ENCODE measurements at places on chromosomes 5 and 9. TPM values are rescaled to one million over a fixed set of nuclear protein-coding genes. Genes with fewer than 3 reads are reported as not detected.

PIGO gene
- 17.4 TPM for total RNA-seq

ELOVL7 gene
- total RNA-seq = not detected

PLPP7 gene
- total RNA-seq = 0.13 TPM

SHROOM1 gene
- 9.9 TPM for total RNA-seq

EGFLAM gene
- total RNA-seq = not detected

TIMD4 gene
- total RNA-seq = not detected

RNF180 gene
- total RNA-seq = not detected

DNA sequence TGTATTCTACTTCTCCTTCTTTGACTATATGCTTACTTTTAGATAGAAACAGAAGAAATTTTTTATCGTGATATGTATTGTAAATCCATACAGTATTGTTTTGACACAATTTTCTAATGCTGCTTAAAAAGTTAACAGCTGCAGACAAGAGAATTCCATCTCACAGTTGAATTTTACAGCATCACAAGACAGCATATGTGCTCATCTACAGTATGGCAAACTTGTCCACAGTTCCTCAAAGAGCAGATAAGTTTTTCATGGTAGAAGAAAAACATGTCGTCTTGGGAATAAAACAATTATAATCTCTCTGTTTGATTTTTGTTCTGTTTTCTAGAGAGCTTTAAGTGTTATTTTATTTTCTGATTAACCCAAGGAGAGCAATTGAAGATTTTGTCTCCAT lies 438.5 kb upstream of the NUDT12 start:
- H3K27me3 ChIP-seq = no peaks in the 10 kb centered on the region
- DNase-seq = no peak
- H3K4me3 ChIP-seq = no peak overlapping the region
- no peaks in the 10 kb centered on the region for H3K36me3 ChIP-seq
- H3K4me1 ChIP-seq = no peaks in the 10 kb centered on the region
- no peak overlapping the region for H3K27ac ChIP-seq

DNA sequence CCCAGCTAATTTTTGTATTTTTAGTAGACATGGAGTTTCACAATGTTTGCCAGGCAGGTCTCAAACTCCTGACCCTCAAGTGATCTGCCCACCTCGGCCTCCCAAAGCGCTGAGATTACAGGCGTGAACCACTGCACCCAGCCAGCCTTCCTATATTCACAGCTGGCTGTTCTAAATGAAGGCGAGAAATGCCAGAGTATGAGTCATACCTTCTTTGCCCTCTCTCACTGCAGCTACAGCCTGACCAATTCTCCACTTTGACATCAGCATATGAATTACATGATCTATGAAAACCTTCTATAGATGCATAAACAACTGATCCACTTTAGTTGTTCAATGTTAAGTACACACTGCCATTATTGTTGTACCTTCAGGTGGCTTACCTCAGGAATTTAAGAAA lies 14.5 kb downstream of the APTX start:
- no peak overlapping the region for H3K4me3 ChIP-seq
- no peaks in the 10 kb centered on the region for H3K27me3 ChIP-seq
- peaks cover 24% of the 10 kb centered on the region for H3K36me3 ChIP-seq
- no peak overlapping the region for H3K27ac ChIP-seq
- DNase-seq = peak; percentile 37

GRCh38 chr5:133589286-133589685 lies 23.1 kb downstream of the FSTL4 start:
- H3K27me3 ChIP-seq = no peaks in the 10 kb centered on the region
- H3K4me1 ChIP-seq = no peaks in the 10 kb centered on the region
- no peak for DNase-seq
- H3K36me3 ChIP-seq = no peaks in the 10 kb centered on the region
- no peak overlapping the region for H3K27ac ChIP-seq

DNA sequence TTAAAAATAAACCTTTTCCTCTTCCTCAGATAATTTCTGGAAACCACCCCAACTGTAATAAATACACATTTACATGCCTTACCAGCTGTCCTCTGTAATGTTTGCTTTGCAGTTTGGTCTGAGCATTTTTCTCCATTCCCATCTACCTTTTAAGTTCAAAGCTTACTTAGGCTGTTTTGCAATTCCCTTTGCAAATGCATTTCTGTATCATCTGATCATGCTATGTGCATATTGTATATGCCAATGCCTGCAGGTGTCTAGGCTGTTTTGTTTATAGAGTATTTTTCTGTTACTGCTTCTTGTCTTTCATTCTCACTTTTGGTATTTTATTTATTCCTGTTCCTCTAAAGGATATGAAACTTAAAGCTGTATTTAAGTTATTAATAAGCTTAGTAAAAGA lies 86.3 kb downstream of the SLC44A1 start:
- DNase-seq = no peak
- no peaks in the 10 kb centered on the region for H3K27me3 ChIP-seq
- H3K4me1 ChIP-seq = peaks cover 52% of the 10 kb centered on the region
- H3K4me3 ChIP-seq = no peak overlapping the region

GRCh38 chr5:78503958-78504653 lies 143.7 kb downstream of the SCAMP1 start:
- H3K4me1 ChIP-seq = peaks cover 79% of the 10 kb centered on the region
- no peak overlapping the region for H3K4me3 ChIP-seq
- peak overlapping the region; percentile 89 for H3K27ac ChIP-seq
- H3K36me3 ChIP-seq = no peaks in the 10 kb centered on the region

GRCh38 chr5:8869932-8870331 lies 675.9 kb downstream of the SEMA5A start:
- no peak for DNase-seq
- H3K4me1 ChIP-seq = no peaks in the 10 kb centered on the region
- no peaks in the 10 kb centered on the region for H3K36me3 ChIP-seq
- no peak overlapping the region for H3K27ac ChIP-seq
- H3K4me3 ChIP-seq = no peak overlapping the region
- no peaks in the 10 kb centered on the region for H3K27me3 ChIP-seq

GRCh38 chr9:16868701-16869100 lies 1.8 kb downstream of the BNC2 start:
- H3K27ac ChIP-seq = peak overlapping the region; percentile 49
- no peaks in the 10 kb centered on the region for H3K27me3 ChIP-seq
- H3K4me1 ChIP-seq = peaks cover 69% of the 10 kb centered on the region
- peak; percentile 9 for DNase-seq

DNA sequence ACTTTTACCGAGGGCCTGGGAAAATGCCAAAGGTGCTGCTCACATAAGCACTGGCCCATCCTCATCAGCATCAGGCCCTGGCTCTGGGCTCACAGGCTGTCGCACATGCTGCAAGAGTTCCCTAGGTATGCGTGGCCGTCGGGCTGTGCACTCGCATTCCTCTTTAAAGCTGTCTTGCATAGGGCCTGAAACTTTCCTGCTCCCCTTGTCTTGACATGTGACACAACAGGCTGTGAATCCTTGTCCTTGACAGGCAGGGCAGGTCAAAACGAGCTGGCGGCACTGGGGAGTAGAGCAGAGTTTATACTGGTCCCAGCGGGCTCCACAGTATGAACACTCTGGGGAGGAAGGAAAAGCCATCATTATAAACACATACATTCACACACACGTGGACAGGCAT lies 30.7 kb downstream of the TSTD2 start:
- H3K4me1 ChIP-seq = no peaks in the 10 kb centered on the region
- no peak for DNase-seq
- H3K4me3 ChIP-seq = no peak overlapping the region
- H3K27me3 ChIP-seq = no peaks in the 10 kb centered on the region

DNA sequence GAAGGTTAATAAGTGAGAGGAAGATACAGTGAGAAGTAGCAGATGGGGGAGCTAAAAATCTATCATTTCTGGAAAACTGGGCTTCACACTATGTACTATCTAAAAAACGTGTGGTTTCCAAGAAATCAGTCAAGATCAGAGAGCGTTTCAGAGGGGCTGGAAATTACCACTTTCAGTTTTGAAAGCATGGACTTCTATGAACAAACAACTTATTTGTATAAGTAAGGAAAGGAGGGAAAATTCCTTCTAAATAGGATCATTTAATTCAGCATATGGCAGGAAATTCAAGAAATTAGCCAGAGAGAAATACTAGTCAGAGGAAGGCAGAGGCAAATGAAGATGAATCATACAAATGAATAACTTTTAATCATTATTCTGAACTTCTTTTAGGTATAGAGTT lies 11.3 kb downstream of the TNC start:
- H3K27ac ChIP-seq = peak overlapping the region; percentile 60
- peak overlapping the region; percentile 46 for H3K4me3 ChIP-seq
- no peaks in the 10 kb centered on the region for H3K27me3 ChIP-seq

GRCh38 chr5:65076251-65076869 lies 307.6 kb downstream of the CWC27 start:
- H3K27ac ChIP-seq = peak overlapping the region; percentile 47
- H3K4me1 ChIP-seq = peaks cover 13% of the 10 kb centered on the region
- peak; percentile 70 for DNase-seq
- H3K27me3 ChIP-seq = no peaks in the 10 kb centered on the region

DNA sequence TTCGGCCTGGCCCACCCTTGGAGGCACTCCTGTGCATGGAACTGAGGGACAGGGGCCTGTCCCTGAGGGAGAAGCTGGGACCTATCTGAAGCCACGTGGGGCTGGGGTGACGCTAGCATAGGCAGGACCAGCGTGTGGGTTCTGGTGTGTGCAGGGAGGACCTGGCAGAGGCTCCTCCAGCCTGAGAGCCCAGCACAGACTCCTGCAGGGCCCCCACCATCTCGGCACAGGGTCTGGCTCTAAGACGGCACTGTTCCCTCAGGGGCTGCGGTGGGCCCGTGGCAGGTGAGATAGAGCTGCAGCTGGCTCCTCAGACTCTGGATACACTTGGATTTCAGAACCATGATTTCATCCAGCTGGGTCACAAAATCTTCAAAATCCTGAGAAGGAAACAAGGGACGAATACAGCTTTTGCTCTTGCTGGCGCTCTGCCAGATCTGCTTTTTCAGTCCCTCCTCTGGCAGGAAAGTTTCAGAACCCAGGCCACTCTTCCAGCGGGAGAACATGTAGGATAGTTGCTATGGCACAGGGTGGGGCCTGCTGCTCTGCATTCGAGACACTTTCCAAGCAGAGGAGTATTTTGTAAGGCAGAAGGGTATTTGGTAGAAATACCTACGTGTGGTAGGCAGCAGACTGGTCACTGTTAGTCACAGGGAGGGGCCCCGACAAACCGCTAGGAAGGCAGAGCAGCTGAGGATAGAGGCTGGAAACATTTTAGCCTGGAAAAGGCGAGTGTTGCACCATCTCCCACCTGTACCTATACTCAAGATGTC lies 74.7 kb downstream of the KIF24 start:
- peaks cover 14% of the 10 kb centered on the region for H3K36me3 ChIP-seq
- DNase-seq = peak; percentile 97
- peaks cover 42% of the 10 kb centered on the region for H3K4me1 ChIP-seq
- H3K4me3 ChIP-seq = peak overlapping the region; percentile 28

GRCh38 chr5:29016067-29016466 lies 1977.7 kb upstream of the CDH9 start:
- H3K4me1 ChIP-seq = no peaks in the 10 kb centered on the region
- H3K4me3 ChIP-seq = no peak overlapping the region
- no peaks in the 10 kb centered on the region for H3K36me3 ChIP-seq
- H3K27ac ChIP-seq = no peak overlapping the region

DNA sequence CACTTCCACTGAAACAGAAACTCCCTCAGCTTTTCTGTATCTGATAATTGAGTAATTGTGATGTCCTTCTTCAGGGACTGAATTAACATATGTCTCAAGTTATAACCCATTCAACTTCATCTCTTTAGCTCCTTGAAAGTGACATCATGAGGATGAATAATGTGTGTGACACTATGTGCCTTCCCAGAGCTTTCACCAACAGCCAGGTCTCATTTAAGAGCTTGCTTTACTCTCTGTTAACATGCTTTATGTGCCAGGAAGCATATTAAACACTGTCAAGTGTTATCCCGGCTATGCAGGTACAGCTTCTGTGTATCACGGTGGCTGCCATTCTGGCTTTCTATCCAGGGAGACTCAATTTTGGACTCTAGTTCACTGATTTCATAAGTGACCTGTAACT lies 799.9 kb downstream of the CDH12 start:
- no peaks in the 10 kb centered on the region for H3K4me1 ChIP-seq
- H3K36me3 ChIP-seq = no peaks in the 10 kb centered on the region
- H3K27me3 ChIP-seq = no peaks in the 10 kb centered on the region

GRCh38 chr9:97072285-97072776 lies 33.4 kb upstream of the CTSV start:
- H3K4me1 ChIP-seq = no peaks in the 10 kb centered on the region
- no peaks in the 10 kb centered on the region for H3K36me3 ChIP-seq
- H3K4me3 ChIP-seq = no peak overlapping the region
- H3K27me3 ChIP-seq = peaks cover 4% of the 10 kb centered on the region

- H3K27ac ChIP-seq = no peak overlapping the region
- DNase-seq = no peak
- no peaks in the 10 kb centered on the region for H3K27me3 ChIP-seq
- H3K4me1 ChIP-seq = no peaks in the 10 kb centered on the region
Measured at GRCh38 chr5:138663561-138663960, 88.4 kb upstream of the HSPA9 start.

DNA sequence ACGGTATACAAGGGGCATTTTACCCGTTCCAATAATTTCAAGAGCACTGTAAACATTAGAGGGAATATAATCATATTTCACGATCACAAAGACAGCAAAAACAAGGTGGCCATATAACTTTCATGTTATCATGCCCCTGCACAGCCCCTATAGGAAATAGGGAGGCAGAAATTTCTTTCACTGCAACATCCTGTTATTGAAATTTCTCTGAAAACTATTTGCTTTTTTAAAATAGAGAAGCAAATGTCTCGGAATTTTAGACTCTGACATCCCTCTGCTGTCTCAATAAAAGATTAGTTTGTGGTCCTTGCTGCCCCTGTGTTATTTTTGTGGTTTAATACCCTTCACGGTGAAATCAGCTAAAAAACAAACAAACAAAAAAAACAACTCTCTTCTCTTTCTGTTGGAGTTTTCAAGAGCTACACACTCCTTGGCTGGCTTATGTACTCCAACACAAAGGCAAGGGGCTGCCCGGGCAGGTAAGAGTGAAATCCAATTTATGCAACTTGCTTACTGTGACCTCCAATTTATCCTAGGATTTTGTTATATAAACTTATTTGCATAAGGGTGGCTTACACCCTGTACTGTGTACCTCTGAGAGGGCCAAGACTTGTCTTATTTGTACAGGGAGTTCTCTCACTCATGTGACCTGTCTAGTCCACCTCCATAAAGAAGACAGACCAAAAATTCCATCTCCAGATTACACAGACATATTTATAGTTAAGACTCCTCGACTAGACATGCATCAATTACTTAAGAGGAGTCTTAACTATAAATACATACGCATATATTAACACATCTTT lies 223.6 kb downstream of the MLLT3 start:
- H3K4me1 ChIP-seq = no peaks in the 10 kb centered on the region
- no peak overlapping the region for H3K4me3 ChIP-seq
- DNase-seq = no peak
- no peaks in the 10 kb centered on the region for H3K27me3 ChIP-seq
- H3K27ac ChIP-seq = no peak overlapping the region

DNA sequence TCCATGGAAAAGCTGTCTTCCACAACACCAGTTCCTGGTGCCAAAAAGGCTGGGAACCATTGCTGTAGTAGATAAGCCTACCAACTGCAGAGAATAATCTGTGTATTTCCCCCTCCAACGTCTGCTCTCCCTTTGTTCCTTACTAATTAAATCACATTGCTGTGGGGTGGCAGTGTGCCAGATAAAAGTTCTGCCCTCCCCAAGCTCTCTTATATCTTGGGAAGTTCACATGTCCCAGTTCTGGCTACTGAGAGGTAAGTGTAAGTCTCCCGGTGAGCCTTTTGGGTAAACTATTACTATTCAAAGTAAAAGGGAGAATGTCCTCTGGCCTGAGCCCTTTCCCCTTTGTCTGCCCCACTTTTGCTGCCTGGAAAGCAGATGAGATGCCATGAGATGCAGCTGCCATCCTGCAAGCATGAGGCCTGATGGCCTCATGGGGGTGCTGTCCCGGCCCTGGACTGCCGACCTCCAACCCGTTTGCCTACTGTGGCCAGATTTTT lies 14.7 kb downstream of the ENC1 start:
- H3K4me1 ChIP-seq = peaks cover 16% of the 10 kb centered on the region
- no peak for DNase-seq
- H3K27ac ChIP-seq = no peak overlapping the region
- H3K27me3 ChIP-seq = no peaks in the 10 kb centered on the region
